ENCODE measurements at places on chromosomes 7 and 10.

- DNase-seq: no peak
Observed at GRCh38 chr7:74214816-74215630, 5.2 kb downstream of the LAT2 start.

DNA sequence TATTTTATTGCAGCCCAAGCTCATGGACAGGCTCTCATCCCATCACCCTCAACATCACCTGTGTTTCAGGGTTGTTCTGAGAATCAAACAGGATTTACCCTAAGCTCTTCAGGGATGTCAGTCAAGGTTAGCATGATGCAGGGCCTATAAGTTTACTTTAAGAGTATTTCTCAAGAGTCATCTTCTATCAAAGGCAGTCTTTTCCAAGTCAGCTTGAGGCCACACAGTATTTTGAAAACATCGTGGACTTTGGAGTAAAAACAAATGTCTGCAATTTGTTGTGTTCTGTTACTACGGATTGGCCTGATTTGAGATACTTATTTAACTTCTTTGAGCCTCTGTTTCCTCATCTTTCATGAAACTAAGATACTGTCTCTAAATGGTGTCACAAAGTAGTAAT, 42.0 kb upstream of the NRP1 start:
- no peak for DNase-seq

DNA sequence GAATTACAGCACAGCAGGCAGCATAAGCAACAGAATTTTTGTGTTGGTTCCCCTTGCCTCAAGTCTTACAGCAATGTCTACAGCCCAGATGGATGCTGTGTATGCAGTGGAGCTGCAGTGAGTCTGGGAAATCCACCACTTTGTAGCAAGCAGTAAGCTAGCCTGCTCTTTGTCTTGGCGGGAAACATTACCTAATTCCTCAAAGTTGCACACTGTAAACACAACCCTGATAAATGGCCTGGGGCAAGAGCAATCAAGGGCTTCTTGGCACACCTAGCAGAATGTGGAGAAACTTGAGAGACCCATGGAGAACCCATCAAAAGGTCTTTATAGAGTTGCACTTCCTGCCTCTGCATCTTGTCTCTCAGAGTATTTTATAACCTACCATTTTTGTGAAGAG, 102.0 kb upstream of the FOXP2 start:
- no peak for DNase-seq

- no peak for DNase-seq
Observed at GRCh38 chr10:102085336-102085735, 20.2 kb downstream of the HPS6 start.

DNA sequence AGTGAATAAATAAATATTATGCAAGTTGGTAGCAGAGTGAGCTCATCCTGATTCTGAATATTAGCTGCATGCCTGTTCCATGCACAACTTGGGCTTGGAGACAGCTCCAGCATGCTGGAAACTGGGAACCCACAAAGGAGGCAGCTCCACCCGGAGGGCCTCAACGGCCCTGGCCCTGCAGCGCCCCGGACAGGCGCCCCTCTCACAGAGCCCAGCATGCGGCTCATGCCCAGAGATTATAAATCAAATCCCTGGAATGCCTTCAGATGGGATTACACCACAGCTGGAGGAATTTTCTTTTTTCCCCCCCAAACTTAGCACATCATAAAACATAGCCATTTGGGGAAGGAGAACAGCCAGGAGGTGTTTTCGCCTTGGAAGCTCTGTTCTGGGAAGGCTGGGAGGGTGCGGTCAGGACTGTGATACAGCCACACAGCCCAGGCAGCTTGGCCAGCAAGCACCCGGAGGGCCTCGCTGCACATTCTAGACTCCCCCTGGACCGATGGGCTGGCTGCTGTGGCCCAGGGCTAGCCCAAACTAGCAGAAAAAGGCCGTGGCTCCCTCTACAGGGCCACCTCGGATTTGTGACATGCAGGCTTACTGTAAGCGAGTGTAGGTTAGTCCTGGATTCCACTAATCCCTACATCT, 102.4 kb downstream of the PTPN20 start:
- no peak for DNase-seq

- DNase-seq: peak; percentile 36
Observed at GRCh38 chr10:79905322-79906314, 43.3 kb downstream of the SFTPD start.

DNA sequence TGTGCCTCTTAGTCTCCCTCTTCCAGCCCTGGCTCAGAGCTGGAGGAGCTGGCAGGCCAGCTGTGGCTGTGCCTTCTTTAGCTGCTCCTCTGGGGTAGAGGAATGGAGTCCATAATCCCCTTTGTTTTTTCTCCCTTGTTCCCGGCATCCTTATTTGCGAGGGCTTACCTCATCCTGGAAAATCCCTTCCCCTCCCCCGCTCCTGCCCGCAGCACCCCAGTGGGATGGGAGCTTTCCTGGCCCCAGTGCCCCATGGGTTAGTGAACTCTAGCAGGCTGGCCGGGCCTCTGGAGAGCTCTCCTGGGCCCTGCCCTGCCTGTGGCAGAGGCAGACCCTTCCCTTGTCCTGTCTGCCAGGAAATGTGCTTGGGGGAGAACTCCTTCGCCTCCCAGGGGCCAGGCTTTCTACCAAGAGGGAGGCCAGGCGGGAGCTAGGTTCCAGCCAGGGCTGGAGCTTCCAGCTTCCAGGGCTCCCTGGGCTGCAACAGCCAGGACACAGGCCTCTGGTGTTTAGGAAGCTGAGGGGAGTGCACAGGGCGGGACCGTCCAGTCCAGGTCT, 16.5 kb upstream of the TRIM8 start:
- no peak for DNase-seq

DNA sequence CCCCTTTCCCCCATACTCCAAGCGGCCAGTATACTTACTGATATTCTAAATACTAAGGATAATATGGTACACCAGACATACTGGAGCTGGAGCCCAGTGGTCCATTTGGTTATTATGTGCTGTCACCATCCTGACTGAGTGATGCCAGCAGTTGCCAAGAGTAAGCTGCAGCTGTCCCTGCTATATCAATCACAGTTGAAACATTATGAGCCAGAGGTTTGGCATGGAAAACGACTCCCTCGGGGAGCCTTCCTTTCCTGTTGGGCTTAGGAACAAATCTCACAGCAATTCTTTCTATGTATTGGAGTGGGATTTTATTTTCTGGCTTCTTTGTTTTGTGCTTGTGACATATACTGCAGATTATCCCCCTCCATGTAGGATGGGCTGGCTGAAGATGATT, 32.6 kb downstream of the STRIP2 start:
- no peak for DNase-seq

- no peak for DNase-seq
Observed at GRCh38 chr7:158991824-158992621, 135.7 kb downstream of the DYNC2I1 start.

DNA sequence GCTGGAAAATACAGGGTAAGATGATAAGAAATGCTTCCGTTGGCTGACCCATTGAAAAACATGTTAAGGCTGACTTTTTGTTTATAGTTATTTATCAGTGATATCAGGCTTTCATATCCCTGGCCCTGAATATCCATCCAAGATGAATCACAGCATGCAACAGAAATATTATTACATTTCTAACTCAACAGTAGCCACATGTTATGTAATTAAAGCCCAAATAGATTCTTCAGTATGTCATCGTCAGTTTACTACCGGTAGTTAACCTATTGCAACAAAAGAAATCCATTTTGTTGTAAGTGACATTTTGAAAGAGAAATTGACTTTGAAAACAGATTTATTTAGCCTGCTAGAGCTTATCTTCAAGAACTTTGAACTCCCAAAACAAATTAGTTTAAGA, 354.1 kb upstream of the CELF2 start:
- no peak for DNase-seq

GRCh38 chr10:11886851-11887250, 63.7 kb downstream of the PROSER2 start:
- DNase-seq: no peak

- DNase-seq: peak; percentile 65
Observed at GRCh38 chr10:132654708-132655661, 117.4 kb downstream of the INPP5A start.

- no peak for DNase-seq
Observed at GRCh38 chr10:8159341-8160165, 105.1 kb downstream of the GATA3 start.

DNA sequence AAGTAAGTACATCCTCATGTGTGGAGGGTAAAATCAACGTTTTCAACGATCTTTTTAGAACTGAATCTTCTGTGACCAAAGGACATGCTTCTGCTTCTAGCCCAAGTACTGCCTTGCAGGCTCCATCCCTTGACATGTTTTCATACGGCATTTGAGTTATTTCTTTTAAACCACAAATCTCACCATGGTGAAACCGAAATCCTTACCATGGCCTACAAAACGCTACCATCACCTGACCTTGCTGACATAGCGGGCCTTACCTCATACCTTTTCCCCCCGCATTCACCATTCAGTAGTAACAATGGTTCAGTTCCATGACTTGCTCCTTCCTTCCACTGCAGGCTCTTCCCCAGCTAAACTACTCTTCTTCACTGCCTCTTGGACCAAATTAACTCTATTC, 3.5 kb downstream of the RNF216 start:
- DNase-seq: no peak

DNA sequence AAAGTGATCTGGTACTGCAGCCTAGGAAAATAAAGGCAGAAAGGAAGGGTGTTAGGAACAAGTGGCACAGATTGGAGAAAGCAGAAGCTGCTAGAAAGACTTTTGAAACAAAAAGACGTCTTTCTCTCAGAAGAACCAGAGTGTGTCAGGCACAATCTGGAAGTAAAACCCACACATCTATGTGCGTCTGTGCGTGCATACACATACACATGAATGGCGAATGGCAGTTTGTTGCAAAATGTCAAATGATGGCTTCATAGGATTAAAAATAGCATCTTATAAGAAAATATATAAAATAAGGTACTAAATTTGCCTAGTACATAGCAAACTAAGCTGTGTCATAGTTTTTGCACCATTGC, 246.3 kb downstream of the CDK14 start:
- no peak for DNase-seq

GRCh38 chr10:11081408-11081807, 63.7 kb downstream of the CELF2 start:
- no peak for DNase-seq

- DNase-seq: no peak
Observed at GRCh38 chr7:83111391-83111790, 51.3 kb downstream of the PCLO start.

DNA sequence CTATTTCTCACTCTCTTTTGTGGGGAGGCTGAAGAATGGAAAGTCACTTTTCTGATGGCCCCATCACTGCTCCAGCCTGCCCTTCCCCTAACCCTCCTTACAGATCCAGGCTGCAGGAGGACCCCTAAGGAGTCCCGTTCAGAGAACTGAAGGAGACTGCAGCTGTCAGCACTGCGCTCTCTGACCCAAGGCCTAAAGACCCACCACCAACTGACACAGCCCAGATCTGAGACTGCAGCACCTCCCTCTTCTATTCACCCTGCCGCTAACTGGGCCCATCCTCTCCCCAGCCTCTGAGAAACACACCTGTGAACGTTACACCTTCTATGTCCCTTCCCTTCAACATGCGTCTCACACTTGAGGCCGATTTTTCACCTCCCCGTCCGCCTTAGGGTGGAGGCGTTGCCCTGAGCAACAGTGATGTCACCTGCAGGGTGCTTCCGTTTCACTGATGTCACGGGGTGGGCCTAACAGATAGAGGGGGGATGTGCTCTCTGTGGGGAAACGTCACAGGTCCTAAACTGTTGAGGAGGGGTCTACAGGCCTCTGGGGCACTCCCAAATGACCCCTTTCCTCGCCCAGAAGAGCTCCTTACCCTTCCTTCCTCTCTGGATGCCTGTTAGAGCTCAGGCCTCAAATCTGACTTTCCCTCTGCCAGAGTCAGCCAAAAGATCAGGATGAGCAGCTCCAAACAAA, 5.1 kb downstream of the ITPRIP start:
- peak; percentile 2 for DNase-seq

- no peak for DNase-seq
Observed at GRCh38 chr10:84523526-84523925, 195.1 kb downstream of the CCSER2 start.

- no peak for DNase-seq
Observed at GRCh38 chr10:5518143-5518542, 6.6 kb upstream of the CALML3 start.

GRCh38 chr7:24702755-24703154, 54.5 kb downstream of the GSDME start:
- DNase-seq: no peak

DNA sequence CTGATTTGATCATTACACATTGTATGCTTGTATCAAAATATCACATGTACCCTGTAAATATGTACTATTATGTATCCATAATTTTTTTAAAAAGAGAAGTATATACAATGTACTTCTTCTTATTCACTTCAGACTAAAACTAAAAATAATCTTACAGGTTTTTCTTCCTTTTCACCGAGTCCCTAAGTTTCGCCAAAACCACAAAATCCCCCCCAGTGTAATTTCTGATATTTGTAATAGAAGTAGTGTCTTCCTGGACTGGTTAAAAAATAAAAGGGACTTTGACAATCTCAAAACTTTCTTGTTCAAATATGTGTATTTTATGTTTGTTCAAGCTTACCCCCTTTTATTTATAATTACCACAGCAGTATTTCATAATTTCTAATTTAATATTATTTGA, 23.9 kb downstream of the EPC1 start:
- DNase-seq: peak; percentile 35

GRCh38 chr7:19783541-19783940, 10.1 kb upstream of the TMEM196 start:
- no peak for DNase-seq

GRCh38 chr7:106205621-106206222, 79.1 kb downstream of the NAMPT start:
- DNase-seq: no peak

DNA sequence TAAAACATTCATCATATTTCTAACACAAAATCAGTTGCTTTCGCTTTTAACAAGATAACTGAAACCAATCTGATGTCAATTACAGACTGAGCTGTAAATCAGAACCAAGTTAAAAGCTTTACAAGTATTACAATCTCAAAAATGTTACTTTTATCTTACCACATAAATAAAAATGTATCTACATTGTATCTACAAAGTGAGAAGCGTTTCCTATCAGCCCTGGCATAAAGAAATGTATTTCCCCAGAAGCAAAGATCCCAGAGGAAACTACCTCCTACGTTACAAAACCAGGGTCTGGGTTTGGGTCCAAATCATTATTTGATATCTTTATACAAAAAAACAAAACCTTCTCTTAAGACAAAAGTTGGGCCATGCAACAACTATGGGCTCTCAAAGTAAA, 2.6 kb downstream of the SMURF1 start:
- DNase-seq: no peak

- no peak for DNase-seq
Observed at GRCh38 chr7:2162959-2163358, 69.8 kb downstream of the MAD1L1 start.

GRCh38 chr7:50359258-50359994, 54.9 kb downstream of the IKZF1 start:
- DNase-seq: no peak

GRCh38 chr10:49498425-49498824, 40.5 kb downstream of the ERCC6 start:
- no peak for DNase-seq

Measured in suppressor macrophage (primary cell).